Hematopoietic multipotent progenitor cell (in vitro differentiated cells): ENCODE measurements at places on chromosomes 3 and 15.

- no peak for DNase-seq
These were observed 16.5 kb downstream of the MYH15 start for GRCh38 chr3:108493862-108494261.

DNA sequence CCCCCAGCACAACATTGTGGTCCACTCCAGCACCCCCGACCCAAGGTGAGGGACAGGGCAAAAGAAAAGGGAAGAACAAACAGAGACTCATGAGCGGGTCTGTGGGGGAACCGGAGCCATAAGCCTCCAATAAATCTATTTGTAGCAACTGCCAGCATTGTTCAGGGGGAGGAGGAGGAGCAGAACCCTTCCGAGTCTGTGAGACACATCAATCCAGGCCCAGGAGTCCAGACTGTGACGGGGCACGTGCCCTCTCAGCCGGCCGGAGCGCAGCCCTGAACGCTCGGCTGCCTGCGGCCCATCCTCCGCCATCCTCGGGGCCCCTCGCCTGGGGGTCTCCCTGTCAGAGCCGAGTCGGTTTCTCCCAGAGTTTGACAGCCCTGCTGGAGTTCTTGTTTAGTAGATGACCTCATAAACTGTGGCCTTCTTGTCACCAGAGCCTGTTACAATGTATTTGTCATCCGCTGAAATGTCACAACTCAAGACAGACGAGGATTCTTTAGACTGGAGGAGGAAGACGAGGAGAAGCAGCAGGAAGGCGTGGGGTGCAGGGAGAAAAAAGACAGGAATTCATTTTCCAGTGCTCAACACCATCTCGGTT is 47.9 kb downstream of the TLE3 start:
- DNase-seq = no peak

DNA sequence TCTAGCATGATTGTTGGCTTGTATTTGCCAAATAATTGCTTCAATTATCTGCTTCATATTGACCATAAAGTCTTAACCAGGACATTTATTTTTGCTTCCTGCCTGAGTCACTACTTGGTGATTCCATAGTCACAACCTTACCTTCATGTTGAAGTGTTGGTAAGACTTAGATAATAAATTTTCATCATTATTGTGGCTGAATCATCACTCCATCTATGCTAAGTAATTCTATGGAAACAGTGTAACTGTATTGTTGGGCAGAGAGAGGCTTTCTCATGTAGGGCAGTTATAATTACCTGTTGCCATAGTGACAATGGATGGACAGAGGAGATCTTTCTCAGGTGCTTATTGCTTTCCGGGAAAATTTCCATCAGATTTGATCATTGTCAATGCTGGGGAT is 330.7 kb upstream of the LRRC3B start:
- no peak for DNase-seq

DNA sequence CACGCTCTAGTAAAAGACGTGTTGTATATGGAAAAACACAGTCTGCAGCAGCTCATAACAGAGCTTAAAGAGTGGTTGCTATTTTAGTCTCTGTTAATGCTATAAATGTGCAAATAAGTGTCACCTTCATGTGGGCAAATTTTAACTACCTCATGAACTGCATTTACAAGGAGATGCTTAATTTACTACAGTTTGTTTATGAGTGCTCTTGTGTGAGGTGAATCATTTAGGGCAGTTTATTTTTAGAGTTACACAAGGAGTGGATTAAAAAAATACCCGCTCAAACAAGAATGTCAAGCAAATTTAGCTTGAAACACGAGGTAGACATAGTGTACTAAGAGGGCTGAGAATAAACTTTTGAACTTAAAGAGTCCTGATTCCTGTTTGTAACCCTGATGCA is 579.0 kb downstream of the MFSD1 start:
- no peak for DNase-seq

GRCh38 chr15:51846463-51847230 is 17.2 kb downstream of the TMOD3 start:
- DNase-seq = no peak

DNA sequence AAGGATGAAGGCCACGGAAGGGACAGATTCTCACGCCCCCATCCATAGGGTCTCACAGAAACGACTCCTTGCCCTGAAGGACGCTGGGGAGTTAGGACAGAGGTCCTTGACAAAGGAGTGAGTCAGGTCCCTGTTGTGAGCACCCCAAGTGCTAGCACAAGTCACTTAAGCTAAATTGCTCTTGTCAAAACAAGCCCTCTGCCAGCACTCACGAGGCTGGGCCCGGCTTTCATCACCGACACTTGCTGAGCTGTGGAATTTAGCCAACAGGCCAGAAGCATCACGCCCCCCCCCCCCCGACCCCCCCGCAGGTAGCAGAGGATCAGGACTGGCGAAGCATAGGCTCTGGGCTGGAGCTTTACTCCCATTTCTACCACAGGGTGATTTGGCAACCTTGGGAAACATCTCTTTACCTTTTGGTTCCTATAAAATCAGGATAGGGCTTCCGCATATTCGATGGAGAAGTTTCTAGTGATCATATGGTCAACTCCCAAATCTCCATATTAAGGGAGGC is 75.4 kb downstream of the ADCY5 start:
- DNase-seq = no peak

DNA sequence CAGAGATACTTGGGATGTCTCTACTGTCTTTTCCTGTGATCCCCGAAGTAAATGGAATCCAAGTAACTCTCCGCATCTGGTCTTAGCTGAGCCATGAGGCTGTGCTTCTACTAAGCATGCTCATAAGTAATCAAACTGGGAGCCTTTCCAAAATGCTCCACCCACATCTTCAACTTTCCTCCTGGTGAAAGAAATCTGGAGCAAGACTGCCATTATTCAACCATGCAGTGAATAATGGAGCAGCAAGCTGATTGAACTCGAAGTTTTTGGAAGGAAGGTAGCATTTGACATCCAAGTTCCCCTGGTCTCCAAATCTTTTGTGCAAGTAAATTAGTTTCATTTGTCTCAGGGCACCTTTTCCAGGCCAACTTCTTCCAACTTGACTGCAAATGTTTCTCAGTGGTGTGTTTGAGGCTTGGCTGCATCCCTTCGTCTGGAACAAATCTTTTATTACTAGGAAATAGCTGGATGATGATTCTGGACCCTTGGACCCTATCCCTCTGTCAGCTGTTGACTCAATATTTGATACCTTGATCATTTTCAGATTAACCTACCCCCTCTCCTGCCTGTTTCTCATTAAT is 19.4 kb downstream of the GXYLT2 start:
- DNase-seq = no peak
